Activated T-helper 17 cell treated with anti-CD3 and anti-CD28 coated beads, Interleukin-2, amount 50 U/mL, for 72 hours (primary cell): ENCODE measurements at places on chromosomes 5 and 9.
A peak's percentile ranks its signal among the peaks of the same experiment; 100 is the strongest.

- no peak for ATAC-seq
Measured at GRCh38 chr9:33661176-33661575, 134.2 kb upstream of the PRSS3 start.

DNA sequence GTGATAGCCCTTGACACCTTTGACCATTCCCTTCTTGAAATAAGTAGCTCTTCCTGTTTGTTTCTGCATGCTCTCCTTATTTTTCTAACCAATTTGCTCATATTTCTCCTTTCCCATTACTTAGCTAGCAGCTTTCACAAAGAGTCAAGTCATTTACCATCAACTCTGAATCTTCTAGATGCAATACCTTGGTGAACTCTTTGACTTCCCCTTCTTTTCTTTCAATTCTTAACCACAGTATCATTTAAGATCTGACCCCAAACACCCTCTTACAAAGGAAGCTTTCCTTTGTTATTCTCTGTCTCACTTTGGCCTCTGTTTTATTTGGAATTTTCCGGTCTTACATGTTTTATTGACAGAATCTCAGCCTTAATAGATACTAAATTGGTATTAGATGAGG lies 14.0 kb downstream of the NFX1 start:
- peak; percentile 25 for ATAC-seq

DNA sequence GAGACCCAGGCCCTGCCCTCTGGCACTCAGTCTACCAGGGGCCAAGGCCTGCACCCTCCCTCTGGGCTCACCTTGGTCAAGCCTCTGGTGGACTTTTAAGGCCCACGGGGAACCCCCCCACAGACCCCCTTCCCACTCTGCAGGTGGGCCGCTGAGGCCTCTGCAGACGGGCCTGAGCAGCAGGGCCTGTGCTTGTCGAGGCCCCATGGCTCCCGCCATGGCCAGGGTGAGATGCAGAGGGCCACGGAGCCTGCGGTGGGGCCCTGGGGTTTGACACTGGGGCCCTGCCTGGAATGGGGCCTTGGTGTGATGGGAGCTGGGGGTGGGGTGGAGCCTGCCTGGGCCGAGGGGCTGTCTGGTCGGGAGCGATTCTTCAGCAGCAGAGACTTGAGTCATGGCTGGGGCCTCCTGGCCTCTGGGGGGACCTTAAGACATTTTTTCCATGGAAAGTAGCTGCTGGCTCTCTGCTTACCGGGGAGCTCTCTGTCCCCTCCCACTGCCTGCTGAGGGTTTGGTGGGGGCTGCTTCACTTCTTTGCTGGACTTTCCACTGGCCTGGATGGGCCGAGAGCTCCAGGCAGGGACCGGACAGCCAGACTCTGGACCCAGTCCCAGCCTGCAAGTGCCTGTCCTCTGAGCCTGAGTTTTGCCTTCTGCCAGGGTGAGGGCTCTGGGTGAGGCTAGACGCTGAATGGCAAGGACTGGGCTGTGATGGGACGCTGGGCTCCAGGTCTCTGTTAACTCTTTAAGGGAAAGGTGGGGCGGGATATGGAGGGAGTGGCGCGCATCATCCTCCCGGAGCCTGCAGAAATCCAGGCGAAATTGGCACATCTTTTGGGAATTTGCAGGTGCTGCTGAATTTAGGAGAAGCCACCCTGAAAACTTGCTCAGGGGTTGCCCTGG lies 132.2 kb downstream of the RXRA start:
- ATAC-seq = no peak

GRCh38 chr5:65508978-65509377 lies 27.3 kb upstream of the ADAMTS6 start:
- no peak for ATAC-seq

- ATAC-seq = no peak
Measured at GRCh38 chr9:35723908-35724307, 8.1 kb downstream of the TLN1 start.

- ATAC-seq = no peak
Measured at GRCh38 chr5:102867992-102868662, 113.0 kb downstream of the PAM start.

DNA sequence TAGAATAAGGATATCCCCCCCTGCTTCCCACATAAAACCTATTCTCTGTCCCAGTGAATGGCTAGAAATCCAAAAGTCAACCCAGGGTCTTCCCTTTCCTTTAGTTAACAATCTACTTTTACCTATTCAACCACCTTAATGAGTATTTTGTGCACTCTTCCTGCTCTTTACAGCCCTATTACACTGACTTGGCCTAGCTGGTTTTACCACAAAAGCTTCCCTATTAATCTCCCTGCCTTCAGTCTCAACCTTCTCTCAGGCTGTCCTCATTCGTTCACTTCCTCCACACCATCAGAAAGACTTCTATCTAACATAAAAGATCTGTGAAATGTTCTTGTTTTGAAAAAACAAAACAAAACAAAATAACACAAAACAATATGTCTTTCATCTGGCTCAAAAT lies 16.2 kb downstream of the CTNNAL1 start:
- no peak for ATAC-seq

- no peak for ATAC-seq
Measured at GRCh38 chr5:92145852-92146251, 762.7 kb upstream of the ARRDC3 start.

- no peak for ATAC-seq
Measured at GRCh38 chr5:131550606-131551005, 84.4 kb downstream of the RAPGEF6 start.

- no peak for ATAC-seq
Measured at GRCh38 chr5:122170620-122171019, 41.3 kb downstream of the ZNF474 start.

DNA sequence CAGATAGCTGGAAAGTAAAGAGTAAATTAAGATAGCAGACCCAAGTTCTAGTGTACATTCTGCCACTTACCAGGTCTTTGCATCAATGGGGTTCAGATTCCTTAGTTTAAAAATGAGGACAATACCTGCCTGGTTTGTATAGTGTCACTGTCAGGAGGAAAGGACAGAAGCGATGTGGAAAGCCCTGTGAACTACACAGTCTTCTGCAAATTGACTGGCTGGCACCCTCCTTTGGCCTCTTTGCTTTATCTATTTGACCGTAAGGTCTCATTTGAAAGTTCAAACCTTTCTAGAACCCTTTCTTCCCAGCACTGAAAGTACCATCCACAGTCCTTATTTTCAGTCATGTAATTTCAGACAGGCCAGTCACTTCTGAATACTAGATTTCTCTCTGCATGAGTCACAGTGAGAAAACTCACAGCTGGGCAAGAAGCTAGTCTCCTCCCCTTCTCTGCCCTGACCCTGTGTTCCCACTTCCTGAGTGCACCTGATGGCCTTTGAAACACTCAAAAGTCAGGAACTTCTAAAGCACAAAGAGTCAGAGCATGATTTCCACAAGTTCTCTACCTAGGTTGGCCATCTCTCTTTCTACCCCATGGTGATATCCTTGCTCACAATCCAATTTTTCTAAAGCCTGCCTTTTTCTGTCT lies 91.3 kb upstream of the RASEF start:
- peak; percentile 46 for ATAC-seq

- peak; percentile 95 for ATAC-seq
Measured at GRCh38 chr5:142783601-142784341, 13.6 kb downstream of the ARHGAP26 start.

GRCh38 chr9:87557996-87558395 lies 60.3 kb downstream of the DAPK1 start:
- no peak for ATAC-seq

- no peak for ATAC-seq
Measured at GRCh38 chr5:101728933-101729332, 567.2 kb downstream of the SLCO4C1 start.

GRCh38 chr5:3740546-3741373 lies 145.1 kb downstream of the IRX1 start:
- ATAC-seq = no peak

- no peak for ATAC-seq
Measured at GRCh38 chr5:150507474-150508276, at the start of gene NDST1. NDST1 (plus strand) TSS chr5:150508131; CDS start chr5:150521255, 13,124 bp downstream.

DNA sequence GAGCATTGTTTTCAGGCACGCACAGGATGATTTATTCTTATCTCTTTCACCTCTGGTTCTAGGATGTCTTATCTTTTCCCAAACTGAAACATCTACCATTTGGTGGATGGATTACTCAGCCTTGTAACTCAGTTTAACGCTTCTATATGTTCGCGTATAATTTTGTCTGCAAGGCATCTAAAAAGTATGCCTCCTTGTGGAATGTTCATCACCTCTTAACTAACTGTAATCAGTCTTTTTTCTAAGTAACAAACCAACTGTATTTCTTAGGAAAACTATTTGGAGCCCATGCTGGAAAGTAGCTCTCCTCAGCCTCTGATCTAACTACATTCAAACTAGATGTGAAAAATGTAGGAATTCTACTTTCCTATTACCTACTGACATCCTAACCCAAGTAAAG lies 11.5 kb upstream of the F2RL2 start:
- ATAC-seq = no peak

- ATAC-seq = peak; percentile 83
Measured at GRCh38 chr9:121213136-121213806, 11.6 kb upstream of the RAB14 start.

DNA sequence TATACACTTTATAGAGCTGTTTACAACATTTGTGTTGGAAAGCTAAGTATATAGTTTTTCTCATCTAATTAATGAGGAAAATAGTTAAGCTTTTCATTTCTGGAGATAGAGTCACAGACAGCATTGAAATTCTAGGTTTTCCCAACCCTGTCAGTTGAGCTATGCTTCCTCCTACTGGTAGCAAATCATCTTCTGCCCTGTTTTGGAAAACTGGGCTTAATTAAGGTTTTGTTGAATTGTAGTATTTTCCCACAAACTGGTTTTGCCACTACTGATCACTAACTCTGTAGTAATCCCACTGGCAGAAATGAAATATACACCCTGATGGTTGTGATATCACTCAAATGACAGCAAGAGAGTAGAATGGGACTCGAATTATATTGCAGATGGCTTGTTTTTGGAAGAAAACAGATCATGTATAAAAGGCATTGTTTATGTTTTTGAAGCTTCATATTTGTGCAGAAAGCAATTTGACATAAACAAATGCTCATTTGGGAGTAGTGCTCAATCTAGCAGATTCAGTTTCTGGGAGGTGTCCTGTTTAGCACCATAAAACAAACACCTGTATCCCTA lies 46.6 kb downstream of the CD180 start:
- no peak for ATAC-seq

GRCh38 chr5:84411832-84412605 lies 27.3 kb upstream of the EDIL3 start:
- ATAC-seq = no peak

DNA sequence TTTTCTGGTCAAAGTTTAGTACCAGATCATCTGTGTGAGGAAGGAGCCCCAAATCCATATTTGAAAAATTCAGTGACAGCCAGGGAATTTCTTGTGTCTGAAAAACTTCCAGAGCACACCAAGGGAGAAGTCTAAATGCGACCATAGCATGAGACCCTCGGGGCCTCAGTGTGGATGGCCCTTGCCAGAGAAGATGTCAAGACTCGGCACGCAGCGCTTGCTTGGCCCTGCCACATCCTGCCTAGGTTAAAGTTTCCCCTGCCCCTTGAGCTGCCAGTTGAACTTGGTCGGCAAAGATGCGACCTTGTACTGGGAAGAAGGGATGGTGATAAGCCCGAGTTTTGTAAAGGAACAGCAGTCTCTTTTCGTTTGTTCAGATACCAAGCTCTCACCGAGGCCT lies 65.8 kb downstream of the IL31RA start:
- ATAC-seq = no peak

GRCh38 chr5:69231851-69232250 lies 2.8 kb upstream of the CDK7 start:
- no peak for ATAC-seq

DNA sequence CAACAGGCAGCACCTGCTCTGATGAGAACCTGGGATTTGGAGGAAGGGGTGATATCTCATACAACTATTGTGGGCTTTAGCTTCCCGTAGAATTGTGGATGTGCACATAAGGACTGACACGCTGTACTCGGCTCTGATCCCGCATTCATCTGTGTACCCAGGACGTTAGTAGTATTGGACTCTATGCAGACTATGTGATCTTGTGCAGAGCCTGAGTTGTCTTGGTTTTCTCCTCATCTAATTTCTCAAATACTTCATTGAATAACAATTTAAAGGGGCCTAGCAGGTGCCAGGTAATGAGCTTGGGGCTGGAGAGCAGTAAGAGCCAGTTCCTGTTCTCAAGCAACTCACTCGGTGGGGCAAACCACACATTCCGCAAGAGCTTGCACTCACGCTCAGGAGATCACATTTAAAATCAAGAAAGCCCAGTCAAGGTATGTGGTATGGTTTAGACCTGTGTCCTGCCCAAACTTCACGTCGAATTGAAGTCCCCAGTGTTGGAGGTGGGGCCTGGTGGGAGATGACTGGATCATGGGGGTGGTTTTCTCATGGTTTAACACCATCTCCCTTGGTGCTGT lies 14.8 kb downstream of the C5orf15 start:
- no peak for ATAC-seq

DNA sequence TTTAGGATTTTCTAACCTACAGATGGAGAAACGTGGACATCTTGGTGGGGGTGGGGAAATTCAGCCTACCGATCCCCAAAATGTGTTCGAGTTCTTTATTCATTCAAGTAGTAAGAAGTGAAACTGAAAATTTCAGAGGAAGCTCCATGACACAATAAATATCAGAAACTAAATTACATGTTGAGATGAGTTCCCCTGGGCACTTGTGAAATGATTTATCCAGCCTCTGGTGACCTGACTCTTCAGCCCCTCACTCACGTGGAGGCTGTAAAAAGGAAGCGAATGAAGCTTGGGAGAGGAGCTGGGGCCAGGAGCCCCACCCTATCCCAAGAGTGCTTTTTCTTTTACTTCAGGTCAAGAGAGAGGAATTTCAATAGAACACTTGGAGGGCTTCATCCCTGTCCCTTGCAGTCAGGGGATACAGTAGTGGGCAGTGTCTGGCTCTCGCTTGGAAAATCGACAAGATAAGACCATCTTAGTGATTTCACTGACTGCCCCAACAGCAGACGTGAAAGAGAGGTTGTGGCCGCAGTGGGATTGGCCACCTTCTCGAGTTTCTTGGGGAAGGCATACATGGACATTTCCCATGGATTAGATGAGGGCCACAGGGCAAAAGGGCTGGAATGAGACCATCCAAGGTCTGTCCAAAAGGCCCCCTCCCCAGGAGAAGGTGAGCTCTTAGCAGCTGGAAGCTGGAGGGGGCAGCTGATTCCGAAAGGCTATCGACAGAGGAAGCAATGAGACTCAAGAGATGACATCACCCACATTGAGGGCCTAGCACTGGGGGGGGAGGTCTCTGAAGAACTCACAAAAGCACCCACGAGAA lies 76.8 kb upstream of the SH3PXD2B start:
- peak; percentile 34 for ATAC-seq

DNA sequence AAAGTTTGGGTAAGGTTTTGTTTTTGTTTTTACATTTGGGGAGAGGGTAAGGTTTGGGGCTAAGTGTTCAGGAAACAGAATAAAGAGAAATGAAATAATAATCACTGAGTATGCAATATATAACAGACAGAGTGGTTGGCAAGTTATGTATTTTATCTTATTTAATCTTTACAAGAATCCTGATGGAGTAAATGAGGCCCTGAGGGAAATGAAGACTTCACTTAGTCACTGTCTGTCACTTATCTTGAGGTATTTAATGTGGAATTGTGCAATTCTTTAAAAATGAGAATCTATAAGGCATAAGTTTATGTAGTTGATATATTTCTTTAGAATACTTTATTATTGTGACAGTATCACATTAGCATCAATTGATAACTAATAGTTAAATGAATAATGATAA lies 48.1 kb downstream of the TEK start:
- no peak for ATAC-seq

- ATAC-seq = no peak
Measured at GRCh38 chr9:98491231-98491651, 217.5 kb downstream of the GABBR2 start.
